Fibroblast of skin of left quadriceps (primary cell): ENCODE measurements at places on chromosomes 2 and 18.

- no peak for DNase-seq
Measured at GRCh38 chr2:29059624-29060023, 14.7 kb downstream of the PCARE start.

DNA sequence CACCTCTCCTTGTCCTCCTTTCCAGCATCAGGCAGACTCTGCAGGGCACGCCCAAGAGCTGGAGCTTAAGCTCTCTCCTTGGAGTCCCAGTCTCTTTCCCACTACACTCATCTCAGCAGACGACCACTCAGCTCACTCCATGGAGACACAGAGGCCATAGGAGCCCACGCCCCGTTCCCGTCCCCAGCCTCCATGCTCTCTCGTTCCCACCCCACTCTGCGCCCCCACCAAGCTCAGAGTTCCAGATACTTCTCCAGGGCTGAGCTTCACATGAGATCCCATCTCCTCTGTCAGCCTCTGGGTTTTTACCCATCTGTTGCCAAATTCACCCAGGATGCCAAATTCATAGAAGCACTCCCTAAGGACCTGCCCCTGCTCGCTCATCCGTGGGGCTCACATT is 87.3 kb downstream of the MALT1 start:
- DNase-seq: no peak

DNA sequence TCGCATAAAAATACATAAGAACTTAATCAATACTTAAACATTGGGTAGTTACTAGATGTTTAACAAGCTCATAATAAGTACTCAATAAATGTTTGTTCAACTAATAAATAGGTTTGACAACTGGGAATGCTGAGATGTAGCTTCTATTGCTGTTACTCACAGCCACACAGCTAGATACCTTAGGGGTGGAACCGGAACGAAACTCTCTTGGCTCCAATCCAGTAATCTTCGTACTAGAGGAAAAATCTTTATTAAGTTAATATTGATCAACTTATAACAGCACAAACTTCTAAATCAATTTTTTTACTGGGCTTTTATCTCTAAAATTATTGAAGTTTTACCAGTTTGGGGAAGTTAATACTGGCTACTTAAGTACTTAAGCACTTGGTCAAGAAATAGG is 247.8 kb downstream of the PAX3 start:
- no peak for DNase-seq

- no peak for DNase-seq
Measured at GRCh38 chr2:85838181-85838580, 50.6 kb downstream of the ST3GAL5 start.

GRCh38 chr2:218257390-218257981 is 3.3 kb upstream of the GPBAR1 start:
- no peak for DNase-seq

- DNase-seq: no peak
Measured at GRCh38 chr2:218992703-218993344, 398 bp downstream of the CRYBA2 start.

DNA sequence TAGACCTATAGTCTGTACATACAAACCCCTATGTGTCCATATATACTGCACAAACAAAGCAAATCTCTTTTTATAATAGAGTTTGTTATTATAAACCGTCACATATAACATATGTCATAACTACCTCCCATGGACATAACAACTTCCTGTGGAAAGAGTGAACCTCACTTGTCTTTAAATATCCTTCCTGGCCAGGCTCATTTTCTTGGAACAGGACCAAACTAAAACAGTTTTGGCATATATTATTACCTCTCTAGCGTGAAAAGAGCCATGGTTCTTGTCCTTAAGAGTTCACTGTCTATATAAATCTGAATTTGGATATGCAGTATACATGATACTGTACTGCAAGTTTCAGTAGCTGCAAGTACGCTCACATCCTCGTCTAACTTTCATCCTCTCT is 28.3 kb upstream of the DNAJC27 start:
- no peak for DNase-seq

- DNase-seq: no peak
Measured at GRCh38 chr2:101912545-101912944, 79.2 kb upstream of the IL1R2 start.

- DNase-seq: no peak
Measured at GRCh38 chr2:123364243-123364896, 660.7 kb upstream of the CNTNAP5 start.

GRCh38 chr2:226995625-226996041 is 159.8 kb downstream of the RHBDD1 start:
- DNase-seq: peak; percentile 18

GRCh38 chr2:169095621-169096105 is 26.3 kb downstream of the DHRS9 start:
- DNase-seq: peak; percentile 63

DNA sequence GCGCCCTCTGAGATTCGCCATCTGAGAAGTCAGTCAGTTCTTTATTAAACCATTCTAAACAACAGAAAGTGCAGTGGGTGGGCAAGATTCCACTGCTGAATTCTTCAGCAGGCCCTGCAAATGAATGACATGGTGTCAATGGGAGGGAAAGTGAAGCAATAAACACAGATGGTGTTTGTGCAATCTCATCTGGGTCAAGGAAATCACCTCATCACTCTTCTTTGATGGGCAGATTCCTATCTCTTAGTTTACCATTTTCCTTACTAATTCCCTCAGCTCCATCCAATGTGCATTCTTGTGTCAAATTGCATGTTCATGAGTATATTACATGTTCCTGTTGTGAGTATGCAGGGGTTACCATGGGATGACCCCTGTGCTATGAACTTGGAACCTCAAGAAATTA is 100.7 kb upstream of the CYP1B1 start:
- DNase-seq: peak; percentile 90

DNA sequence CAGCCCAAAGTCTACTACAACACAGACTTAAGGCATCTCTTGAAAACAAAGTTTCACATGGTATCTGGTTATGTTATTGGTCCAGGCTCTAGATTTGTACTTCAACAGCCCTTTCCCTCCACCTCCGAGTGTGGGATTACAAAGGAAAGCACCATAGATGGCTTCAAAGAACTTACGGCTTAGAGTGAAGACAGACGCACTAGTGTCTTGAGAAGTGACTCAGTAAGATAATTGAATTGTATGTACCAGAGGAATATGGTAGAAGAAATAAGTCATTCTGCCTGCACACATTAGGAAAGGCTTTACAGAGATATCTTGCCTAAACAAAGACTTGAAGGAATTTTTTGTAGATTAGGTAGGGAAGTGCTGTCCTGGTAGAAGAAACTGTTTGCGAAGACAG is 392.3 kb upstream of the TNP1 start:
- no peak for DNase-seq

DNA sequence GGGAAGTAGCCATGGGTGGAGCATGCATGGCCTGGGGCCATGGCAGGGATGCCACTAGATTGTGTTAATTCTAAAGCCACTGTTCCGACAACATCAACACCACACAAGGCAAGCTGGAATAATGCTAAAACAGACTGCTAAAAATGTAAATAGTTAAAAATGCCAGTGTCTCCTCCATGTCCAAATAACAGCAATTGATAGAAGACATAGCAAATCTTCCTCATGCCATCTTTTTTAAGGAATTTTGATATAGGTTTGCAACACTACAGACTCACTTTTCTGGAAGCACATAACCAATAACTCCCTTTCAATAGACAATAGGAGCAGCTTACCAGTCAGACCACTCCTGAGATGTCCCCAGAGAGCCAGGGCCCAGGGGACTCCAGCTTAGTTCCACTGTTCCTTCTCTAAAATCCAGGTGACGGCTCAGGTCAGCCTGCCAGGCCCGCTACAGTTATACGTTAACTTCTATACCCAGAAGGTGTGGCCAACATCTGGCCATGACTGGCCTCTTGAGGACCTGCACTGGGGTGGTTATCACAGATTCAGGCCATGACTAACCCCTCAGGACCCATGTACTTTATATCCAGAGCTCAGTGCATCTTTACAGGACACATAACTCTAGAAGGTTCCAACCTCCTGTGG is 20.3 kb downstream of the TUBB6 start:
- no peak for DNase-seq

DNA sequence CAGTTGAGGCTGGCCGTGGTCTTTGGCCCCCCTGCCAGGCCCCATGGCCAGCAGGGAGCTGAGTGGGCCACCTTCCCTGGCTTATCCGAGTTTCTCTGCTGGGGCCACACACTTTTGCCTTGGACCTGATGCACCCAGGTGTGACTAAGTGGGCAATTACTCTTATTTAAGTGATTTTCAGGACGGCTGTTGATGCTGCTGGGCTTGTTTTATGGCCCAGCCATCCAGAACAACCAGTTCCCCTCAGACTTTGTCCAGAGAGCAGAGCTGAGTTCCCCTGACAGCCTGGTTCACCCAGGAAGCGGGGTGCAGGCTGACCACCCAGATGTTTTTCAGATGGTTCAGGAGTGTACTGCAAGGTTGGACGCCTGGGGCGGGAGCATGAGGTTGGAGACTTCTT is 68.8 kb downstream of the GLI2 start:
- no peak for DNase-seq

DNA sequence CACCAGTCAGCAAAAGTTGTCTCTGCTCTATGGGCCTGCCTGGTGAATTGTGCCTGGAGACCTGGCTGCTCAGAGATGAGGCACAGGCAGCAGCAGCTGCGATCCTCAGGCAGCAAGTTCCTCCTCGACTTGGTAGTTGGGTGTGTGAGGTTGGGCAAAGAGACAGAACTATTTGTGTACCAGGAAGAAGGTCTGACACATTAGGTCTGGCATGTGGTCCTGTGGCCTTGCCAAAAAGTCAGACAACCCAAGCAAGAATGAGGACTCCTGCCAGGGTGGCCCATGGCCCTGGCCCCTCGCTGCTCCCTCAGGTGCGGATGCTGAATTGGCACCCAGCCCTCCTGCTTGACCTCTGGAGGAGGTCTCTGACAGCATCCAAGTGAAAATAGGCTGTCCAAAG is 192.7 kb downstream of the DYSF start:
- DNase-seq: no peak
